ENCODE measurements at places on chromosomes 2 and 18.
A peak's percentile ranks its signal among the peaks of the same experiment; 100 is the strongest.

DNA sequence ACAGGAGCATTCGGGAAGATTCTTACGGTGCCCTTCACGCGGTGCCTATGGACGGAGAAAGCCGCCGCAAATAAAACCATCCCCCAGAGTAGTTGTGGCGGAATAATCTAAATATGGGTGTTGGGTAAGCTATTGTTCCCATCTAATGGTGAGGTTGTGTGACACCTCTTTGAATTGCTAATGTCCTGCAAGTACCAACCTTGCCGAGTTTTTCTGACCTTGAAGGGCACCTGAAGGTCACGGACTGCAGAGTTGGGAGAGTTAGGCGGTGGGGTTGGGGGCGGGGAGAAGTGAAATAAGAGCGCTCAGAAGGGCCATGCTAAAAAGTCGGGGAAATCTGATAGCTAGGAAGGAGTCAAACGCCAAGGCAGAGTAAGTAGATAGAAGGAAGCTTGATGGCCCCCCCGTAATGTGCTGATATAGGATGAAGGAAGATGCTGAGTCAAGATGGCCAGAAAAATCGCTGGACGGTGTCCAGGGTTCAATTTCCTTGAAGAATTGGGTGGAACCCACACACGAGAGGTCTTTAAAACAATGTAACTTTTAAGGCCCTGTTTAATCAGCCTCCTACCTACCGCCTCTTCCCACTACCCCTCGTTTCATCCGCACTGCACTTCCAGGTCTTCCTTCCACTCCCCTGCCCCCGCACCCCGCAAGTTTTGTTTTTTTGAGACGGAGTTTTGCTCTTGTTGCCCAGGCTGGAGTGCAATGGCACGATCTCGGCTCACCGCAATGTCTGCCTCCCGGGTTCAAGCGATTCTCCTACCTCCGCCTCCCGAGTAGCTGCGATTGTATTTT, 600 bp downstream of the KATNAL2 start:
- no peak for DNase-seq

DNA sequence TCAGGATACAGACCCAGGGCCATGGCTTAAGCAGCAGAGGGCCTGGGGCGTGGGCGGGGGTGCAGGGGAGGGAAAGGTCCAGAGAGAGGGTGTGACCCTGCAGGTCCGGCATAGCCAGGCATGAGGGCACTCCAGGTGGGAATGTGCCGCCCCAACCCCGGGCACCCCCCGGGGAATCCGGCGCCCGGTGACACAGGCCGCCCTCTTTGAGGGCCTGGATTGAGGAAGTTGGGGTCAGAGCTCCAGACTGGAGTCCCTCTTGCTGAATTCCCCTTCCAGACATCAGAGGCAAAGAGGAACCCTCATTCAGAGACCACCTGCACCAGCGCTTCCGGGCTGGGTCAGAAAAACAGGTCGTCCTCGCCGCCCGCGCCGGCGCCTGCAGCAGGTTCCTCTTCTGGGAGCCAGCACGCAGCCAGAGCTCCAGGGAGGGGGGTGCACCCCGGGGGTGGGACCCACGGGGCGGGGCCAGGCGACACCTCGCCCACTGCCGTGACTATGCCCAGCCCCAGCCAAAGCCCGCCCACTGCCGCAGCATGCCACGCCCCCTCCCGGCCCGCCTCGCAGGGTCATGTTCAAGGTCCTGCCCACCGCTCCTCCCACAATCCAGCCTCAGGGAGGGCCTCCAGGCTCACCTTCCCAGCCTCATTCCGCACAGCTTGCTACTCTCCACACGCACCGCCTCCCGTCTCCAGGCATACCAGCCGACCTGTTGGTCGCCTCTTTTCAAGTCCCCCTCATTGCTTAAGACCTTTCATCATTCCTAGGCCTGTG, 98.3 kb upstream of the ID2 start:
- peak; percentile 69 for DNase-seq

DNA sequence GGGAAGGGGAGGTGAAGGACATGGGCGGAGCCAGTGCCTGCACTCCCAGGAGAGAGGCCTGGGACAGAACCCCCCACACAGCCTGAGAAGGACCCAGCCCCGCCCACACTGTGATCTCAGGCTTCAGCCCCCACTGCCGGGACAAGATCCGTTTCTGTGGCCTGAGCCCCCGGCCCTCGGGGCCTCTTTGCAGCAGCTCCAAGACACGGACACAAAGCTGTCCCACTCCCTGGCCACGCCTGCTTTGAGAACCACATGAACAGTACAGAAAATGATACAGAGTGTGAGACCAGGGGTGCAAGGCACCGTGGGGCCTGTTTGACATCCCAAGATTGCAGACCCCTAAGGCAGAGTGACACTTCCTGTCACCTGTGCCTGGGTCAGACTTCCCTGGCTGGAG, 74.5 kb downstream of the TWIST2 start:
- DNase-seq = no peak

DNA sequence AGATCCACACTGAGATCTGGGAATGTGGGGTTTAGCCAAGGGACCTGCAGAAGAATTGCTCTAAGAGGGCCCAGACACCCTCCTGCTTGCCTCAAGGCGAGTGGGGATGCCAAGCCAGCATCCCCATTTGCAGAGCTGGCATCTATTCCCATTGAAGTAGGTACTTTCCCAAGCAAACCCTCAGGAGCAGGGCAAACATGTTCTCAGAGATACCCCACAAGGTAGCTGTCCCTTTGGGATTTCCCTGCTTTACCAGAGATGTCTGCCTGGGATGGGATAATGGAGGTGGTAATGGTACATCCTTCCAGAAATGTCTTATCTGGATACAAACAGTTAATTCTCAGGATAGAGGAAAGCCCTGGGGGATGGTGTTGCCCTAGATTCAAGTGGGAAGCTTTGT, 51.2 kb downstream of the GYPC start:
- DNase-seq = no peak
